C1 segment of cervical spinal cord (tissue), 14 donors: ENCODE measurements at places on chromosomes 2 and 18.

- DNase-seq = no peak
These were observed 32.3 kb downstream of the STEAP3 start for GRCh38 chr2:119255760-119256581.

DNA sequence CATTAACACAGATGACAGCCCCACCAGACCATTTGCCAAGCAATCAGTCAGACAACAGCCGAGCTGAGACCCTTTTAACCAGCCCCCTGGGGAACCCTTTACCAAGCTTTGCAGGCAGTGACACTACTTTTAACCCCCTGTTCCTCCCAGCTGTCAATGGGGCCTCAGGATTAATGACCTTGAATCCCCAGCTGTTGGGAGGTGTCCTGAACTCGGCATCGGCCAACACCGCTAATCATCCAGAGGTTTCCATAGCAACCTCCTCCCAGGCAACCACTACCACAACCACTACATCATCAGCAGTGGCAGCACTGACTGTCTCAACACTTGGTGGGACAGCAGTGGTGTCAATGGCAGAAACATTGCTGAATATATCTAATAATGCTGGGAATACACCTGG, 160.9 kb upstream of the EPC2 start:
- no peak for DNase-seq

DNA sequence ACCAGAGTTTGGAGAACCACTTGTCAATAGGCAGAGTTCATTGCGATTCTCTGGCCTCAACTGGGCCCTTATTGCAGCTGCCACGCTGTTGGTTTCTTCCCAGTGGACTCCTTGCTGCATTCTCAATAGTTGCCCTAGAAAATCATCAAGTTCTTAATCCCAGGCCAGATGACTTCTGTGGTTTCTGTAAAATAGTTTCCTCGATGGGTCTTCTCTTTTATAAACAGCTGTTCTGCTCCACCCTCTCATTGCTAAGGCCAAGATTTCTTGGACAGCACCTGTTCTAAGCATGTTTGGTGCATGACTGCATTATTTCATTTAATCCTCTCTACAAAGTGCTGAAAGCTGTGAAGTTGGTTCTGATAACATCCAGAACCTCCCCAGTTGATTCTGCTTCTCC, 131.0 kb downstream of the BCL2L11 start:
- DNase-seq = no peak

DNA sequence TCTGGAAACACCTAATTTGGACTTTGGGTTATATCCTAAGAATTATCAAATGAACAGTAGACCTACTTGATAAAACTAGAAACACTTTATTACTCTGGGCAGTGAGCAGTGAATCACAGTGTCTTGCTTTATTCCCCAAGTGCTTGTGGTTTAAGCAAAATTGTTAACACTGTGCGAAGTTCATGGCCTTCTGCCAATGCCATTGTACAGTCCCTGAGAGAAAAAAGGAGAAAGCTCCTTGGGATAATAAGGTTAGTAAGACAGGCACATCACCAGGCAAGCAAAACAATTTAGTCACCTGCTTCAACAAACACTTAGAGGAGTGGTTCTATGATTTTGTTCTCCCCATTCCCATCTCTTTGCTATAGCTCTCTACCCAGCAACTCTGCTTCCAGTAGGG, 39.8 kb downstream of the ADCYAP1 start:
- DNase-seq = no peak

DNA sequence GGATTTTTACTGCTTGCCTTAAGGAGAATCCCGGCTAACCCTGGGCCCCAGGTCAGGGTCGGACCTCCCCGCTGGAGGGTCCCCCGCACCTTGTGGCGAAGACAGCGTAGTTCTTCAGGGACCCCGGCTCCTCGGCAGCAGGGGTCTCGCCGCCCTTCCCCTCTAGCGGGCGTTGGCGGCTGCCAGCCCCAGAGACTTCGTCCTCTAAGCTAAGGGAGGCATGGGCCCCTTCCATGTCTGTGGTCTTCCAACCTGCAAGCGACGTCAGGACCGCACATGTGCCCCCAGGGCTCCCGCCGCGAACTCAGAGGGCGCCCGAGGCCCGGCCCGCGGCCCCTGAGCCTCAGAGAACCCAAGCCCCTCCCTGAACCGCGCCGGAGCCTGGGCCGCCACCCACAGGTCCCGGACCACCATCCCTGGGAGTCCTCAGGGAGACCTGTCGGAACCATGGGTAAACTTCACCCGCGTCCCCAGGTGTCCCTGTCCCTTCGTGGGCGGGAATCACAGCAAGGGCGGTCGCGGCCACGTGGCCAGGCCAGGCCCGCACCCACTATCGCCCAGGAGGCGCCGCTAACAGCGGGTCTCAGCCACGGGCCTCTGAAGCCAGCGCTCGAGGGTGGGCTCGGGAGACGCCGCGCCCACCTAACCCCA, 562 bp downstream of the ANKMY1 start:
- no peak for DNase-seq

DNA sequence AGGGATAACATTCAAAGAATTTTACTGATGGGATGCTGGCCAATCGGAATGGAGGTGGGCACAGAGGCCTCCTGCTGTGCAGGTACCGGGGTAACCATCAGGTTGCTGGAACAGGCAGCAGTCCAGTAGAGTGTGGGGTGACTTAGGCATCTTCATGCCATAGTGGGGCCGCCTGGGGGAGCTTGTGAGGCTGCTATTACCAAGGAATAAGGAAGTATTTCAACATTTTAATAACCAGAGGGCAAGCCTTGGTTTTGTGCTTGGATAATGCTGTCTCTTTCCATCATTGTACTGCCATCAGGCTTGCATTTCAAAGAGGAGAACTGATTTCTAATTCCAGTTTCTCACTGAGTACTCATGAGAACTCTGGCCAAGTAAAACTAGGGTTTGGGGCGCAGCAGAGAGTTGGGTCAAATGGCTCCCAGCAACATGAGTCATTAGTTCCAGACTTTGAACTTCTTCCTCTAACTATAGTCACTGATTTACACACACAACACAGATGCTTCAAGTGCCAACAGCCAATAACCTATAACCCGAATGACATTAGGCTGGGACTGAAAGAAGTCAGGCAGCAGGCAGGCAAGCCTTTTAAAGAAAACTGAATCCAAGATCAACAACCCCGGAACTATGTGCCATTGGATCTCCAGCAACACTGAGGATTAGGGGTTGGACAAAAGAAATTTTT, 56.1 kb upstream of the FHL2 start:
- no peak for DNase-seq

- peak; percentile 23 for DNase-seq
These were observed 13.1 kb upstream of the TNS1 start for GRCh38 chr2:218015586-218016521.

DNA sequence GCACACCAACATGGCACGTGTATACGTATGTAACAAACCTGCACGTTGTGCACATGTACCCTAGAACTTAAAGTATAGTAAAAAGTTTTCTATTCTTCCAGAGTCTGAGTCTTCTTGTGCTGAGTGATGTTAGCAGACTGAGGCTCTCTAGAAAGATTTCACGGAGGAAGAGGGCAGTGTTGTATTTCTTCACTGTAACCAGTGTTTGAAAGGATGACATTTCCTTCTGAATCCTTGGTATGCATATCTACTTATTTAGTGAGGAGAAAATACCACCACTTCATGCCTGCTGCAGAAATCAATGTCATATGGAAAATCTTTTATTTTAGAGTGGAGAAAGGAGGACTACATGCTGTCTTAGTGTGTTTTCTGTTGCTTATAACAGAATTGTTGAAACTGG, 357.1 kb downstream of the CCDC85A start:
- no peak for DNase-seq

- no peak for DNase-seq
These were observed 25.3 kb downstream of the RTP5 start for GRCh38 chr2:241894681-241895426.

GRCh38 chr2:20355131-20355530, 4.5 kb upstream of the PUM2 start:
- no peak for DNase-seq

- DNase-seq = no peak
These were observed 145.1 kb downstream of the PTGR3 start for GRCh38 chr18:75063615-75064512.

GRCh38 chr2:63977904-63978303, 41.3 kb downstream of the VPS54 start:
- no peak for DNase-seq

DNA sequence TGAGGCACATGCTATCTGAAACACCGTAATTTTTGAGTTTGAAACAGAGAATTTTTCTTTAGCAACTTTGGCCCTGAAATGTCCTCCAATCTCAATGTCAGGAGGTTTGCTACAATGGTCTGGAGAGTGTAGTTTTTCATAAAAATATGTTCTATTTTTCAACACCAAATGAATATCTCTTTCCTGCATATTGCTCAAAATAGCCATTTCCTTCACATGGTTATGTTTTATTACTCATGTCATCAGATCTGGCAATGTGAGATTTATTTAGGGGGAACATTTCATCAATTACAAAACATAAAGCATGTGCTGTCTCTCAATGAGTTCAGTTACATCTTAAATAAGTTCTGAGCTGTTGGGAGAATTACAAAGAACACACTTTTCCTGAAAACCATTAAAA, 871.9 kb upstream of the FSHR start:
- no peak for DNase-seq

GRCh38 chr2:239378918-239379640, 21.7 kb downstream of the HDAC4 start:
- no peak for DNase-seq
